ENCODE measurements at places on chromosomes 11 and 22.

DNA sequence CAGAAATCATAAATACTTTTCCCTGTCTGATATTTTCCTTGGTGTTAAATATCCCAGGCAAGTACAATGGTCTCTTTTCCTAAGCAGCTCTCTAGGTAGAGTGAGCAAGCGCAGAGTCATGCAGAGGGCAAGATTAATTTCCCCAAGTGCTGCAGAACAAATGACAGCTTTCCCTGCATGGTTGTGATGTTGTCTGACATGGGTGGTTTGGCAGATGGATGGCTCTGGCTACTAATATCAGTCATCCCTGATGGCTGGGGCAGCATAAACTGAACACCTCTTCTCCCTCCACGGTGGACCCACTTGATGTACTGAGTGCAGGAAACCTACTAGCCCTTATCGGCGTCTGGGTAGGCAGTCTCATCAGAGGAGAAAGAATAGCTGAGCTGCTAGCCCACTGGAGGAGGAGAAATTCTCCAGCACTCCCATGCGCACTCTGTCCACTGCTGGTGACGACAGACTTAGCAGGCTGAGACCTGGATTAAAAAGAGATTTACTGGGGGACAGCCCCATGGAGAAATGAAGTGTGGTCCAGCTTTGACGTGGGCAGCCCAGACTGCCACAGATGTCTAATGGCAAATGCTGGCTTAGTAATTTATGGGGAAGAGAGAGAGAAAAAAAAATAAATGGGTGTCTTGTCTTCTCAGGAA lies 202.9 kb downstream of the DBX1 start:
- DNase-seq = no peak

DNA sequence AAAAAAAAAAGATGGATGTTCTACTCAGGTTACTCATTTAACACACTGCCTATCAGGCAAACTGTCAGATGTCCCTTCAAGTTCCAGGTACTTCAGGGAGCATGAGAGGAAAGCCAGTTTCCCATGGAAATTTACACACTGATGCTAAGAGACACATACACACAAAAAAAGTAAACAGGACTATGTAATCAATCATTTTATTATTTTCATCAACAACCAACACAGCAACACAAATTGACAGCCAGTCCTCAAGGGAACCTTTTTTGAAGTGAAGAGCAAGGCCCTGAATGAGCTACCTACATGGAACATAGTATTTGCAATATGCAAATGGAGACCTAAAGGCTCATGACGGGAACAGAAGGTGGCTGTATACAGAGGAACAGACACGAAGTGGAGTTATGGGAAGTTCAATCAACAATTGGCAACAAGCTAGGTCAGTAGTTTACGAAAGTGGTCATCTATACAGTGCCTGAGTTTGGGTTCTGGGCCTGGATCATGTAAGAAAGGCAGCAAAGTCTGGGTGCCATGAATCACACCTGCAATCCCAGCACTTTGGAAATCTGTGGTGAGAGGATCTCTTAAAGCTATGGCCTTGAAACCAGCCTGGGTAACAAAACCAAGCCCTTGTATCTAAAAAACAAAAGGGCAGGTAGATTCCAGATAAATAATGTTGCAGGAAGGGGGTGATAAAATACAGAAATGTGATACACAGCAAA lies 12.6 kb upstream of the WDR74 start:
- DNase-seq = no peak

- no peak for DNase-seq
Measured at GRCh38 chr11:74723511-74723910, 7.7 kb downstream of the CHRDL2 start.

DNA sequence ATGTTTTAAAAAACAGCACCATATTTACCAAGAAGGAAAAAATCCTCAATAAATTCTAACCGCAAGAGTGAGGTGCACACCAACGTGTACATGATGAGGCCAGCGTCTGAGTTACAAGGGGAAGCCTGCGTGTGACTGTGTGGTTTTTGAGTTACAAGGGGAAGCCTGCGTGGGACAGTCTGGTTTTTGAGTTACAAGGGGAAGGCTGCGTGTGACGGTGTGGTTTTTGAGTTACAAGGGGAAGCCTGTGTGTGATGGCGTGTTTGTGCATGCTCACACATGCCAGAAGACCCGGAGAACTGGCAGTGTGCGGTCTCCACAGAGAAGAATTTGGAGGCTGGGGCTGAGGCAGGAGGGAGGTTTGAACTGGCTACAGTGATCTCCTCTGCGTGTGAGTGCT lies 1376.4 kb downstream of the TBC1D22A start:
- no peak for DNase-seq

DNA sequence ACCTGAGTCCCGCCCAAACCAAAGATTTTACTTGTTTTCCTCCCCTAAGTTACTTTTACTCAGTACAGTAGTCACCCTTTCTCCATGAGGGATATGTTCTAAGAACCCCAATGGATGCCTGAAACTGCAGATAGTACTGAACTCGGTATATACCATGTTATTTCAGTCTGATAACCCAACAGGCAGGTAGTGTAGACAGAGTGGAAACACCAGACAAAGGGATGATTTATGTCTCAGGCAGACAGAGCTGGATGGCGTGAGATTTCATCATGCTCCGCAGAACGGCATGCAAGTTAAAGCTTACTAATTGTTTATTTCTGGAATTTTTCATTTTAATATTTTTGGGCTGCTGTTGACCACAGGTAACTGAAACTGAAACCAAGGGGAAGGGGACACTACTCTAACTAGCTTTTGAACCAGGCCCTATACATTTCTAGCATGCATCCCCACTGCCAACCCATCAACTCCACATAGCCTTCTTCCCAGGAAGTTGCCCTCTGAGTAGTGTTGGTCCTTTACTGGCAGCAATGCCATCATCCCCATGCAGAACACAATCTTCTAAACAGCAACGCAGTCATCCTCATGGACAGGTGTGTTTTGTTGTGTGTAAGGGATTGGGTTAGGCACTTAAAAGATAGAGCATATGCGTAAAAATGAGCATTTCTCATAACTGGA lies 27.7 kb downstream of the CSRP3 start:
- DNase-seq = no peak

GRCh38 chr22:11307998-11308397 lies 4220.0 kb upstream of the OR11H1 start:
- no peak for DNase-seq

DNA sequence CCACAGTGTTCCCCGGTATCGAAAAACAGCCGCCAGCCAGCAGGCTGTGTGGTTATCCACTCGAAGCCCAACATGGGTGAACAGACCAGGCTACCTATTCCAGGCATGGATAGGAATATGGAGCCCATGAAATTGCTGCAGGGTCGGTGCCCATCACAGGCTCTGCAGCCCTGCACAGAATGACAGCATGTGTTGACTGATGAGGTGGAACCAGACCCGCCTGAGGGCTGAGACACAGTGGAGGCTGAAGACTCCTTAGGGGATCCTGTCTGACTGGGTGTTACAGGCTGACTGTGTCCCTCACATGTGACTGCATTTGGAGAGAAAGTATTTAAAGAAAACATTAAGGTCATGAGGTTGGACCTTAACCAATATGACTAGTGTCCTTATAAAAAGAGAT lies 6.2 kb upstream of the YPEL1 start:
- no peak for DNase-seq

DNA sequence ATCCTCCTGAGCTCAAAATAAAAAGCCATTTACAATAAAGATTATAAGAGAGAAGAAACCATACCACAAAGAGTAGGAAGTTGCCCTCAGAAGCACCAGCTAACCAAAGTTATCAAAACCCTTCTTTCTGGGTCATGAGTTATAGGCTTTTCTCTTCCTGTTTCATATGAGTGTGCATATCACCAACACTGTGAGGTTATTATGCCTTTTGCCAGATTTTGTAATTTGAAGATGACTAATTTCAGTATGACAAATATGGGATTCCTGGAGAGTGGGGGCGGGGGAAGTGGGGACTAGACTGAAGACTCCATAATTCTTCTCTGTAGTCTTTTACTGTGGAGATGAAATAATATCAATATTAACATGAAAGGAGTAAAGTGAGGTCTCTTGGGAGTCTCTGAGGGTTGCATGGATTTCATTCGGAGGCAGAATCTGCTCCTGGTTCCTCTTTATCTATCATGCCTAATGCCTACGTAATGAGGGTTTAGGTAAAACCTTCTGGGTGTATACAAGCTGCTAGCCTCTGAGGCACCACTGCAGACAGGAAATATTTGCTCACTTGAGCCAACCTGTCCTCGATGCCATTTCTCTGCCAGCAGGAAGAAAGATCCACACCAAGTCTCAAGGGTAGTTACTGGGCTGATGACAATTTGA lies 2.1 kb downstream of the LPXN start:
- DNase-seq = no peak

DNA sequence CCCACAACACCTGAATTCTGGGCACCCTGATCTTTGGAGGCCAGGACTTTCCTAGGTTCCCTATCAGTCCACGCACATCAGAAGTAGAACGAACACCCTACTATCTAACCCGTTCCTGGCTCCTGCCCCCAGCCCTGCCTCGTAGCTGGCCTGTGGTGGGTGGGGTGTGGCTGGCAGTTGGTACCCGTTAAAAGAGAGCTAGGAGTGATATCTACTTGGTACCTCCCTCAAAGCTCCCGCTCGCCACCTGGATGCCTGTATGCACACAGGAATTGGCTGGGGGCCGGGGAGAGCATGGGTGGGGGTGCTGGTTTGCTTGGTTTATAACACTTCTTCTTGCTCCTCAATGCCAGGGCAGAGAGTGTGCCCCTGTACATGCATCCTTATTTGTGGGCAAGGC lies 14.0 kb upstream of the NECTIN1 start:
- DNase-seq = no peak

DNA sequence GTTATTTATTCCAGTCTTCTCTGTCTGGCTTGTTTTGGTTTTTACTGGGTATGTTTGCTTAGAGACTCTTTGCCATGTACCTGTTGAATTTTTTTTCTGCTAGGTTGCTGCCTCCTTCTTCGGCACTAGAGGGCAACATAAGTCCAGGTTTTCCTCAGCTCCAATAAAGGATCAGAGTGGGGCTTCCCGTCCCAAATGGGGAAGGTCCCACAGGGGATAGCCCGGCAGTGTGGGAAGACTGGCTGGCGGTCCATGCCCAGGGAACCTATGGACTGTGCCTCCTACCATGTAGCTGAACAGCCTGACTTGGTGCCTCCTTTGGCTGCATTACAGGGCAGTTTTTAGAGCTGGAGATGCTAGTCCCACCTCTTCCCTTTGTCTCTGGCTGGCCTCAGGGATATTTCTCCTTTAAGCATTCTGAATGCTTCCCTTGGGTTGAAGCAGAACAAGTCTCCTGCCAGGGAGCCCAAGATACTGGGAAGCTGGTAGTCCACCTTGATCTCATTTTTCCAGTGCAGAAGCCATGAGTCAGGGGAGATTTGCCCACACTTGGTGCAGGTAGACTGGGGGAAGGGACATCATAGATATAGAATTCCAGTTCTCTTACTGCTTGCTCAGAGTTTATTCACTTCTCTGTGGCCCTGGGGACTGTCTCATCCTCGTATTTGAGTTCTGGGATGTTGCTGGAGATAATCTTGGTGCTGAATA lies 60.2 kb downstream of the BRD1 start:
- no peak for DNase-seq

- no peak for DNase-seq
Measured at GRCh38 chr11:8732748-8733241, 50.2 kb downstream of the RPL27A start.

DNA sequence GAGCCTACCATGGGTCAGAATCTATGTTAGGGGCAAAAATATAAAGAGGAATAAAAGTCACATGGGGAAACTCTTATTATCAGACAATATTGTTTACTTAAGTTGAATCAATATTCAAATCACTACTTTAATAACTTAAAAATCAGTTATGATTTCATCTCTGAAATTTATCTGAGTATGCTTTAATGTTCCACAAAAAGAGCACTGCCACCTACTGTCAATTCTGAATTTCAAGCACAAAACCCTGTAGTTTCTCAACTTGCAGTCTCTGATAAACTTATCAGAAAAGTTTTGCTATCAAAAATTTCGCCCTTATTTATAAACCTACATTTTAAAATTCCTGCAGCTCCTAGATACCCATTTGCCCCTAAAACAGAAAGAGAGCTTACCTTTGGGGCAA lies 47.3 kb downstream of the RDX start:
- no peak for DNase-seq

DNA sequence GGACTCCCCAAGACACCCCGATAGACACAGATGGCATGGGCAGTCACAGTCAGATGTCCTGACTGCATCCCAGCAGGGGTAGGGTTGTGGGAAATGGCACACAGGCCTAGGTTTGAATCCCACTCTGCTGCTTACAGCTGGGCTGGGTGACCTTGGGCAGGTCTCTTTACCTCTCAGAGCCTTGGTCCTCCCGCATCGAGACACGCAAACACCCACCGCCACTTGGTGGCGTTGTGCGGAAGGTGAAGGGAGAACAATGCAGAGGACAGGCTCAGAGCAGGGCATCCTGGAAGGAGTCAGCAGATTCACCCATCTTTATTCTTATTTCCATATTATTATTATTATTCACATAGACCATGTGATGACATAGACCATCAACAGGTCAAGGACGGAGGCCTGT lies 140.5 kb downstream of the MIAT start:
- no peak for DNase-seq

DNA sequence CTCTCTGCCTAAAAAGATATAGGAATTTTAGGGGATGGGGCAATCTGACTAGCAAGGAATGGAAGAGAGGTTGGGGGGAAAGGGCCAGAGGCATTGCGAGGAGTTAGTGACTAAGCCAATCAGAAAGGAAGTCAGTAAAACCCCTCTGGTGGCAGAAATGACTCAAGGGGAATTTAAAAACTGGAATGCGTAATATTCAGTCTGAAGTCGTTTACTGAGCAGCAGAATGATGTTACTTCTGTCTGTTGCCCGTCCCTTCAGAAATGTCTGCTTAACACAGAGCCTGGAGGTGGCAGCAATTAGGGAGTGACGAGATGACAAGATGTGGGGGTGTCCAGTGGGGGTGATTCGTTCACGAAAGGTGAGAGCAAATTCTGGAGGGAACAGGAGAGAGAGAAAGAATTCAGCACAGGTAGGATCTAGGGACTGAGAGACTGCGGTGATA lies 107.7 kb upstream of the CLMP start:
- DNase-seq = no peak

- no peak for DNase-seq
Measured at GRCh38 chr11:106821291-106821690, 197.0 kb downstream of the GUCY1A2 start.

DNA sequence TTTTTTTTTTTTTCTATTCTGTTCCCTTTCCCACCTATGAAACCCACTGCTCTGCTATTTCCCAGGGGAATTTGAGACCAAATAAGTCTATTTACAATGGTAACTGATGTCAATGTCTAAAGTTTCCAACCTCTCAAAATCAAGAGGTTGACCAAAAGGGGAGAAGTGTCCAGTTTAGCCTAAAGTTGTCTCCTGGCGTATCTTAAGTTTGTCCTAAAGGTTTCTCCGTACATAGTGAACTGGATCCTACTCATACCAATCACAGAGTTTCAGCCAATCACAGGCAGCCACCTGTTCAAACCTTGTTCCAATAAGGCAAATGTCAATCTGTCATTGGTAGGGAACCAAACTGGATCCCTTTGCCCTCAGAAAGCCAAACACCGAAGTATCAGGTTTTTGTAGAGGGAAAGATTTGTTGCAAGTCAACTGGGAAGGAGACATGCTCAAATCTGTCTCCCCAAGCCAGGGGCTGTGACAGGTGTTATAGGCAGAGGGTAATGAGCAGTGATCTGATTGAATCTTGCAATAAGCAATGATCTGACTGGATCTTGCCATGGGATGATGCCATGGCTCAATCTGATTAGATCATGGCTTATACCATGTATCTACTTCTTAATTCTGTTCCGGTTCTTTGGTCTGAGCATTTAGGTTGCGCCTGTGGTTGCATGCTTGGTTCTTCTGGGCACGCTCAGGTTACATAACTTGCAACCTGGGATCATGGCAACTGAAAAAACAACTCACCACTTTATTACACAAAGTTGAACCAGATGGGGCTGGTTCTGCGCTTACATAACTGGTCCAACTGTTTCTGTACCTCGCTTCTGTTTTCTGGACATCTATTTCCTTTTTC lies 1.1 kb upstream of the VPS37C start:
- no peak for DNase-seq
